ENCODE measurements at places on chromosomes 6 and 20.
A peak's percentile ranks its signal among the peaks of the same experiment; 100 is the strongest.

- no peaks in the 10 kb centered on the region for H3K36me3 ChIP-seq
- no peak overlapping the region for H3K27ac ChIP-seq
- H3K27me3 ChIP-seq, result peaks cover 2% of the 10 kb centered on the region
- H3K4me3 ChIP-seq, result no peak overlapping the region
- DNase-seq, result no peak
These were observed 157.7 kb downstream of the ID4 start for GRCh38 chr6:19994909-19995308.

GRCh38 chr6:168866534-168866933 is 387.1 kb downstream of the THBS2 start:
- no peaks in the 10 kb centered on the region for H3K4me1 ChIP-seq
- no peaks in the 10 kb centered on the region for H3K36me3 ChIP-seq
- DNase-seq, result no peak
- no peaks in the 10 kb centered on the region for H3K27me3 ChIP-seq

GRCh38 chr6:107843400-107843799 is 19.3 kb upstream of the SCML4 start:
- no peaks in the 10 kb centered on the region for H3K27me3 ChIP-seq
- DNase-seq, result no peak
- peaks cover 9% of the 10 kb centered on the region for H3K4me1 ChIP-seq
- H3K36me3 ChIP-seq, result no peaks in the 10 kb centered on the region
- no peak overlapping the region for H3K4me3 ChIP-seq

DNA sequence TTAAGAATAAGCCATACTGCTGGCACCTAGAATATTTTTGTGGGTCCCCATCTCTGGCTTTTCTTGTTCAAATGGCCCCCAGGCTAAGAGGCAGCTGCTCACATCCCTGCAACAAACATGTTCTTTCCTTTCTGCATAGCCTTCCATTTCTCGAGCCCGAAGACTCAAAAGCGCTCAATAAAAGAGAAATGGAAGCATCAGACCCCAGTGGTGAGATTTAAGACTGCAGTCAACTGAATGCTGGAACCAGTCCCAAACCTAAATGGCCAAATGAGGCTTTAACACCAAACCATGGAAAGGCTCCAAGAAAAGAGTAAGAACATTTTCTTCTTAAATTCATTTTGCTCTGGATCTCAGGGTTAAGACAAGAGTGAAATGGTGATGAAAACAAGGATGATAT is 122.1 kb upstream of the TRAF3IP2 start:
- H3K27ac ChIP-seq, result no peak overlapping the region
- H3K27me3 ChIP-seq, result no peaks in the 10 kb centered on the region
- no peak for DNase-seq
- H3K36me3 ChIP-seq, result no peaks in the 10 kb centered on the region
- H3K4me3 ChIP-seq, result no peak overlapping the region

GRCh38 chr6:151701911-151702562 is 105.4 kb upstream of the ESR1 start:
- peaks cover 27% of the 10 kb centered on the region for H3K4me1 ChIP-seq
- peak overlapping the region; percentile 19 for H3K27ac ChIP-seq
- no peak overlapping the region for H3K4me3 ChIP-seq
- no peaks in the 10 kb centered on the region for H3K27me3 ChIP-seq
- H3K36me3 ChIP-seq, result no peaks in the 10 kb centered on the region
- DNase-seq, result peak; percentile 55

- H3K4me1 ChIP-seq, result no peaks in the 10 kb centered on the region
- H3K36me3 ChIP-seq, result no peaks in the 10 kb centered on the region
- H3K27ac ChIP-seq, result no peak overlapping the region
- DNase-seq, result no peak
- H3K27me3 ChIP-seq, result no peaks in the 10 kb centered on the region
These were observed 334.7 kb upstream of the FLRT3 start for GRCh38 chr20:14672066-14672465.

GRCh38 chr20:16189371-16189770 is 383.9 kb downstream of the KIF16B start:
- H3K4me1 ChIP-seq, result no peaks in the 10 kb centered on the region
- no peak overlapping the region for H3K4me3 ChIP-seq
- H3K27me3 ChIP-seq, result no peaks in the 10 kb centered on the region
- H3K36me3 ChIP-seq, result no peaks in the 10 kb centered on the region

GRCh38 chr6:136253734-136254133 is 3.6 kb upstream of the MTFR2 start:
- peaks cover 12% of the 10 kb centered on the region for H3K36me3 ChIP-seq
- no peak overlapping the region for H3K27ac ChIP-seq
- DNase-seq, result no peak
- no peaks in the 10 kb centered on the region for H3K27me3 ChIP-seq

GRCh38 chr6:131792091-131792496 is 15.7 kb upstream of the ENPP1 start:
- H3K4me3 ChIP-seq, result no peak overlapping the region
- no peaks in the 10 kb centered on the region for H3K4me1 ChIP-seq
- DNase-seq, result no peak
- no peaks in the 10 kb centered on the region for H3K36me3 ChIP-seq

DNA sequence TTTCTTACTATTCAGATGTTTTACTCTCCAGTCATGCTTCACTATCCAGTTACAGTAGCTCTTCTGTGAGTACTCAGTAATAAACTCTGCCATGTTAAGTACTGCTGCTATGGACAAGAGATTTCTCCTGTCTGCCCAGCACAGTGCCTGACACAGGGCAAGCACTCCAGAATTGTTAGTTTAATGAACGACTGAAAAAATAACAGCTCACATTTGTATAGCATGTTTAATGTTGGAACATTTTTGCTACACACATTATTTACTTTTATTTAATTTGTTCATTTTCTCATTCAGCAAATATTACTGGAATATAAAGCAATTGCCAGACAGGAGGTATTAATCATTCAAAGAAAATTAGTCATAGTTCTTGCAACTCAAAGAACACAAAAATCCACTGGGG is 142.6 kb upstream of the HMGN3 start:
- no peak overlapping the region for H3K27ac ChIP-seq
- no peaks in the 10 kb centered on the region for H3K27me3 ChIP-seq
- H3K4me1 ChIP-seq, result no peaks in the 10 kb centered on the region
- no peaks in the 10 kb centered on the region for H3K36me3 ChIP-seq
- H3K4me3 ChIP-seq, result no peak overlapping the region

- no peaks in the 10 kb centered on the region for H3K36me3 ChIP-seq
- H3K27me3 ChIP-seq, result peaks cover 11% of the 10 kb centered on the region
- peak overlapping the region; percentile 48 for H3K4me3 ChIP-seq
These were observed 30.5 kb upstream of the RPS6KA2 start for GRCh38 chr6:166657531-166657930.

DNA sequence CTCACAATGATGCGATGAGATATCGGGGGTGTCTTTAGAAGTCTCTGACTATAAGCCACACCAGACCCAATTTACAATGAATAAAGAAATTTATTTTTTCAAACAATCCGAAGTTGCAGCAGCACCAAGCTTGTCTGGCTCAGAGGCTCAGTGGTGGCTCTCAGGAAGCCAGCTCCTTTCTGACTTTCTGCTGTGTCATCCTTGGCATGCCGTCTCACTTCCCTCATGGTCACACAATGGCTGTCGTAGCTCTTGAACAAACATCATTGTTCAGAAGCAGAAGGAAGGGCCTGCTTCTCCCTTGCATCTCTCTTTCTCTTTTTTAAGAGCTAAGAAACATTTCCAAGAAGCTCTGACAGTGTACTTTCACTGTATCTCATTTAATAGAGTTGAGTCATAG is 299.0 kb downstream of the DOK5 start:
- DNase-seq, result no peak
- no peaks in the 10 kb centered on the region for H3K27me3 ChIP-seq
- no peaks in the 10 kb centered on the region for H3K4me1 ChIP-seq
- H3K36me3 ChIP-seq, result no peaks in the 10 kb centered on the region
- no peak overlapping the region for H3K4me3 ChIP-seq
- no peak overlapping the region for H3K27ac ChIP-seq

GRCh38 chr6:149028767-149029405 is 282.1 kb downstream of the UST start:
- H3K36me3 ChIP-seq, result peaks cover 3% of the 10 kb centered on the region
- peak; percentile 88 for DNase-seq
- H3K4me3 ChIP-seq, result no peak overlapping the region
- H3K27ac ChIP-seq, result no peak overlapping the region

DNA sequence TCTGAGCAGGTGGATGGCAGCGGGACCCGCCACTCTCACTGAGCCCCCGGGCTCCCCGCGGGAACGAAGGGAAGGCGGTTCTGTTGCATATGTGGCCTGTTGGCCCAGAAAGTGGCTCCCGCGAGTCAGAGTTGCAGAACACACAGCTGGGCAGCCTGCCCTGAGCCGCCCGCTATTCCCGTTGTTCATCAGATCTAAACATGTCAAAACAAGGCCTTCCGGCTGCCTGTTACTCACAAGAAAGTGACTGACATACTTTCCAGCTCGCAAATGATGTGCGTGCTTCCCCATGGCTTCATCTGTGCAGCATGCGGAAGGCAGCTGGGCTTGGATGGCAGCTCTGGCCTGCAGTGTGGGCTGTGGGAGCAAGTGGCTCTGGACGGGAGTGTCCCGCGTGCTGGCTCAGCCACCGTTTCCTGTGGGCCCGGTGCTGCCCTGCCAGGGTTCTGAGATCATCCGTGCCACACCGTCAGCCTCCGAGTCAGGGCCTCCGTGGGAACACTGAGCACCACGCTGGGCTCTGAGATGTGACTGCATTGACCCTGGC is 227.3 kb downstream of the ERMARD start:
- H3K4me1 ChIP-seq, result no peaks in the 10 kb centered on the region
- H3K27ac ChIP-seq, result no peak overlapping the region
- H3K36me3 ChIP-seq, result no peaks in the 10 kb centered on the region
- no peak overlapping the region for H3K4me3 ChIP-seq

GRCh38 chr20:41594514-41595322 is 23.5 kb downstream of the CHD6 start:
- H3K27ac ChIP-seq, result no peak overlapping the region
- peaks cover 6% of the 10 kb centered on the region for H3K36me3 ChIP-seq
- H3K4me3 ChIP-seq, result no peak overlapping the region

DNA sequence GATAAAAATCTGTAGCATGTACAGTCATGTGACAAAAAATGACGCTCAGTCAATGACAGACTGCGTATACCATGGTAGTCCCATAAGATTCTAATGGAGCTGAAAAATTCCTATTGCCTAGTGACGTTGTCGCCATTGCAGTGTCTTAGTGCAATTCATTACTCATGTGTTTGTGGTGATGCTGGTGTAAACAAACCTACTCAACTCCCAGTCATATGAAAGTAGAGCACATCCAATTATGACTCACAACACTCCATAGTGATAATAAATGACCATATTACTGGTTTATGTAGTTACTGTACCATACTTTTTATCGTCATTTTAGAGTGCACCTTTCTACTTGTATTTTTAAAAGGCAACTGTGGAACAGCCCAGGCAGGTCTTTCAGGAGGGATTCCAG is 45.0 kb downstream of the TFAP2A start:
- H3K4me3 ChIP-seq, result no peak overlapping the region
- H3K36me3 ChIP-seq, result no peaks in the 10 kb centered on the region
- H3K27me3 ChIP-seq, result no peaks in the 10 kb centered on the region
- no peak for DNase-seq
- no peak overlapping the region for H3K27ac ChIP-seq

GRCh38 chr20:1722513-1723050 is 65.0 kb upstream of the SIRPG start:
- H3K27ac ChIP-seq, result no peak overlapping the region
- no peaks in the 10 kb centered on the region for H3K36me3 ChIP-seq
- DNase-seq, result no peak
- H3K4me1 ChIP-seq, result peaks cover 22% of the 10 kb centered on the region

- H3K27me3 ChIP-seq, result peaks cover under 1% of the 10 kb centered on the region
- H3K4me1 ChIP-seq, result peaks cover 31% of the 10 kb centered on the region
- H3K27ac ChIP-seq, result no peak overlapping the region
- H3K36me3 ChIP-seq, result peaks cover 2% of the 10 kb centered on the region
- no peak for DNase-seq
These were observed 2.2 kb downstream of the CENPB start for GRCh38 chr20:3784216-3784853.

GRCh38 chr6:134902074-134902861 is 47.6 kb downstream of the ALDH8A1 start:
- no peak overlapping the region for H3K27ac ChIP-seq
- no peaks in the 10 kb centered on the region for H3K36me3 ChIP-seq
- no peak for DNase-seq
- H3K27me3 ChIP-seq, result no peaks in the 10 kb centered on the region

DNA sequence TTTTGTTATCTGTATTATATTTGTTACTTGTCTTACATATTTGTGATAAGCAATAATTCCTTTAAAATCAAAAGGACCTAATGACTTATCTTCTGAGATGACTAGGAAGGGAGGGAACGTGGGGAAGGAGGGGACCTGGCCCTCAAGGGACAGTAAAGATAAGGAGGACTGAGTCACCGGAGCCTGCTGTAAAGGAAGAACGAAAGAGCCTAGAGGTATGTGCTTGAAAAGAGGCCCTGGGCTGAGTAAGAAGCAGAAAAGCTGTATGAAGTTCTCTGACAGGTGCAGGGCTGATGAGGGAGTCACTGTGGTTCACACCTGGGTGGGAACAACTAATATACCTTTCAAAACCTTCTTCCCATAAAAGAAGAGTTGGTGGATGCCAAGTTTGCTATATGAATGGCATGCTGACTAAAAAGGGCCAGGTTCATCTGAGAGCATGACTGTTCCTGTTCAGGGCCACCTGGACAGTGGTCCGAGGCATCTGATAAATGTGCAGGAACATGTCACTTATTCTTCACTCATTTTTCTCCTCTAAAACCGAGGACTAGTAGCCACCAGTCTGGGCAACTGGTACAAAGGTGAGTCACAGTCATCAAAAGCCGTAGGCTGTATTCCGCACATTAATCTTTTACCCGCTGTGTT is 111.3 kb downstream of the TNFAIP3 start:
- H3K27ac ChIP-seq, result no peak overlapping the region
- DNase-seq, result no peak
- H3K36me3 ChIP-seq, result no peaks in the 10 kb centered on the region
- no peak overlapping the region for H3K4me3 ChIP-seq
- H3K4me1 ChIP-seq, result peaks cover 8% of the 10 kb centered on the region

DNA sequence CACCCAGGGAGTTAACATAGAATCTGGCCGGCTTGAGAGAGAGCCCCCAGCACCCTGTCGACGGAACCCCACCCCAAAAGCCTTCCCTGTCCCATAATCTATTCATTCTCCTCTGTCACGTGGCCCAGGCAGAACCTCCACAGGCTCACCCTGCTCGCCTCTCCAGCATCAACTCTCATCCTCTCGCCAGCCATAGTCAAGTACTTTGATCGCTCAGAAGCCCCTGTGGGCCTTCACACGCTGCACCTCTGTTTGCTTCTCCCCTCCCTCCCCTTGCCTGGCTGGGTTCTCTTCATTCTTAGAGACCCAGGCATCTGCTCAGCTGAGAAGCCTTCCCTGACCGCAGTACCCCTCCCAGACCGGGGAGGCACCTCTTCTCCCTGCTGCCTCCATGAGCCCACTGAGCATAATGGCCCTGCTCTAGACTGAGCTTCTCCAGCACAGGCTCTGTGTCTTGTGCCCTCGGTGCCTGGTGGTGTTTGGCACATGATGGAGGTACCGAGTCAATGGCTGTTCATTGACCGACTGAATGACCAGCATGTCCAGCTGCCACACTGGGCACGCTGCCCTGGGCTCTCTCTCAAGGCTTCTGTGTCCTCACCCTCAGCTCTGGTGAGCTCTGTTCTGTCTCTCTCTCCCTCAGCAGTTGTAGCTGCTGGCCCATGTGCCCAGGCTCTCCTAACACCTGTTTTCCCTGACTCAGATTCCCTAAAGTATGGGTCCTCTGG is 33.7 kb downstream of the PKIG start:
- H3K36me3 ChIP-seq, result peaks cover 75% of the 10 kb centered on the region
- no peak overlapping the region for H3K27ac ChIP-seq
- H3K27me3 ChIP-seq, result no peaks in the 10 kb centered on the region

- H3K4me3 ChIP-seq, result no peak overlapping the region
- H3K4me1 ChIP-seq, result no peaks in the 10 kb centered on the region
- no peaks in the 10 kb centered on the region for H3K27me3 ChIP-seq
- no peak for DNase-seq
These were observed 374.4 kb downstream of the PHF3 start for GRCh38 chr6:64010010-64010409.
